ENCODE measurements at places on chromosomes 2 and 18.

DNA sequence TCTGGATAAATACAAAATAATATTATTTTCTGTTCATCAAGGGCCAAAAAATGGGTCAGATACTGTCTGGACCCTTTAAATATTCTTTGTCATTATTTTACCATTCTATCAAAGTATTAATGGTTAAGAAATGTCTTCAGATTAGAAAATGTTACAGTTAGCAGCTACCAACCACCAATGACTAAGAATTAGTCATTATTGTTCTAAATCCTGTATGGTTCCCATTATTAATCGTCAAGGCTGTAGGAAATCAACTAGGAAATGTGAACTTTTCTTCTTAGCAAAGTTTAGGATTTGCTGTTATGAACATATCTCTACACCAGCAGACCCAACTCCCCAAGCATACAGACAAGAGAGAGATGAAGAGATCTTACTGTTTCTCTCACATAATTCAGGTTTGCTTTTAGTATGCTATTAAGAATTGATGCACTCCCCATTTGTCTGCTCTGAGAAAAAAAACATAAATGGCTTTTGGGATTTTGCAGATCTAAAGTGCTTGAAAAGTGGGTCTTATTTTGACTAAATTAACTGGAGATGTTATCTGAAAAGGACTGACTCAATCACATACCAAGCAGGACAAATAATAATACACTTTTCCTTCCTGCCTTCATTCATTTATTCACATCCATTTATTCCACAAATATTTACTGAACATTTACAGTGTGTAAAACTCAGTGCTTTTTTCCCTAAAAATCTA is 147.7 kb downstream of the PPP1R1C start:
- DNase-seq: no peak

DNA sequence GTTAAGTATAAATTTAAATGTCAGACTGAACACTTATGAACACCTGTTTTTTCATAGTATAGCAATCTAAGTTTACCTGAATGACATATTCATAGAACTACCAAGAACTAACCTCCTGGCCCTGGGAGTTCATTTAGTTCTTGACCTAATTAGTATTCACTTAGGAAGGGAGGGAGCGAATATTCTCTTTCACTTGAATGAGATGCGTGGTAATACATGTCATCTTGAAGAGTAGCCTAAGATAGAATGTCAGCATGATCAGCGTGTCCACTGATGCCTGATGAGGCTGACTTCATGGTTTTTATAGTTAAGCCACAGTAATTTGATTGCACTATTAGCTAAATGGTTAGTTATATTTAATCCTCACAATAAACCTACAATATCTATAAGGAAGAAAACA is 13.3 kb downstream of the NDUFAF7 start:
- no peak for DNase-seq

- DNase-seq: peak; percentile 39
These were observed 166.2 kb downstream of the TCF4 start for GRCh38 chr18:55421615-55422419.

- DNase-seq: no peak
These were observed 1.2 kb upstream of the ATF2 start for GRCh38 chr2:175169191-175169590.

DNA sequence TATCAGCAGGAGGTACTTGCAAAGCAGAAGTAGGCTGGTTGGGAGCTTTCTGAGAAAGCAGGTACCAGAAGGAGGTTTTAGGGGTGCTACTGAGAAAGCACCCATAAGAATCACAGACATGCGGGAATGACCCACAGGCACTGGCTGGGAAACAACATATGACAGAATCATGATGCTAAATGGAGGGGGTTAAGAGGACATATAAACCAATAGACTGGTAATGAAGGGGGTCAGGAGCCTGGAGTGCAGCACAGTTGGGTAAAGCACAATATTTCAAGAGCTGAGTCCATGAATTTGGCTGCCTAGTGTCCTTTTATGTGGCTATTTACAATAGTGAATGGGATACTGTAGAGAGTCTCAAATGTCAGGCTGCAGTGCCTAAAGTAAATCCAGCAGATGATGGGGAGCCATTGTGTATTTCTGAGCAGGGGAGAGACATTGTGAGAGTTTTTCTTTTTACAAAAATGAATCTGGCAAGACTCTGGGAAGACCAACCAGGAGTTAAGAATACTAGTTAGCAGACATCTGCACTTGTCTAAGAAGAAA is 27.6 kb upstream of the GMCL1 start:
- no peak for DNase-seq

DNA sequence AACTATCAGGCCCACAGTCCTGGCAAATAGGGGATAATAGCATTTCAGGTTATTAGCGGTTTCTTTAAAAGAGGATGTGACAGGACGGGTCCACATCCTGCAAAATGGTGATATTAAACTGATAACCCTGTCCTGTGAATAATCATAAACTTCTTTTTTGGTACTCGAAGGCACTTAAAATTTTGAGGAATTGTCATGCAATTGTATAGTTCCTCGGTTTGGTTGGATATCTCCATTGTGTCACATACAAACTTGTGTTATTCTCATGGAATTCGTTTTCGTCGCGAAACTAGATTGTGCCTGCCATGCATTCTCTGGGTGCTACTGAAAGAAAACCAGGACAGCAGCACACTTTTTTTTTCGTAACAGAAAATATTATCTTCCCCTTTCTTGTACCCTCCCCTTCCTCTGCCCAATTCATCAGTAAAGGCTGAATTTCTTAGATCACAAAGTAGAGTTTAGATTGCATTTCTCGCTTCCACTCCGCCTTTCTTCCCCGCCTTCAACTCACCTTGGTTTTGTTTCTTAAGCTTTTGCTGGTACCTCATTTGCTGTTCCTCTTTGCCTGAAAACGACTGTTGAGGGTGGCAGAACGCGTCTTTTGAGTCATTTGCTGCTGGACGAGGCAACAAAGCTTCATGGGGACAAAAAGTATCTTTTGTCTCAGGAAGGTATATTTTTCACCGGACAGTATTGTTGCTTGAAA is 1.3 kb downstream of the CERS6 start:
- no peak for DNase-seq

DNA sequence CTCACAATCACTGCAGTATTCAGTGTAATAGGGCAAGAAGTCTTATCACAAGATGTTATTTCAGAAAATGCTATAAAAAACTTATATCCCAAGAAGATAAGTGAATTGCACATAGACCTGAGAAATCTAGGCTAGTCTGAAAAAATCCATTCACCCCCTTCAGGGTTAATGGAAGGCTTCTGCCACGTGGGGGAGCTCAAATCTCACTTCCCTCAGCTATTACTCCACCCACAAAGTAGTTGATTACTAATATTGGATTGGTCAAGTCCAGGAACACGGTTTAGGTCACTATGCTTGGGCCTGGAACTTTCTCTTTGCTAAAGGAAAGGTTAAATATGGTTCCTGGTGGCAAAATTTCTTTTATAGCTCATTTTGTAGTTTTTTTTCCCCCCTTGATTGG is 51.2 kb upstream of the ADAM23 start:
- DNase-seq: peak; percentile 74

DNA sequence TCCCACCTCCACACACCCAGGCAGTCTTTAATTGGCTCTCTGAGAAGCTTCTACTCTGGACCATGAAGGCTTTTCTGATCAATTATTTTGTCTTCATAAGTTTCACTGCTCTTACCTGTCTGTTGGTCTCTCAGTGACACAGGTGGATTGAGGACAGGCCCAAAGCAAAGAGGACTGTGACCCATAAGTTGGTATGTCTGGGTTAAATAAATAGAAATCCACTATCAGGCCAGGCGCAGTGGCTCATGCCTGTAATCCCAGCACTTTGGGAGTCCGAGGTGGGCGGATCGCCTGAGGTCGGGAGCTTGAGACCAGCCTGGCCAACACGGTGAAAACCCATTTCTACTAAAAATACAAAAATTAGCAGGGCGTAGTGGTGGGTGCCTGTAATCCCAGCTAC is 2.7 kb upstream of the SLC16A14 start:
- no peak for DNase-seq

- no peak for DNase-seq
These were observed 126.4 kb downstream of the KCTD1 start for GRCh38 chr18:26421931-26422330.

Measured in AG08396 (cell line).